NCI-H345 (cell line): ENCODE measurements at places on chromosomes 2 and 18.

DNA sequence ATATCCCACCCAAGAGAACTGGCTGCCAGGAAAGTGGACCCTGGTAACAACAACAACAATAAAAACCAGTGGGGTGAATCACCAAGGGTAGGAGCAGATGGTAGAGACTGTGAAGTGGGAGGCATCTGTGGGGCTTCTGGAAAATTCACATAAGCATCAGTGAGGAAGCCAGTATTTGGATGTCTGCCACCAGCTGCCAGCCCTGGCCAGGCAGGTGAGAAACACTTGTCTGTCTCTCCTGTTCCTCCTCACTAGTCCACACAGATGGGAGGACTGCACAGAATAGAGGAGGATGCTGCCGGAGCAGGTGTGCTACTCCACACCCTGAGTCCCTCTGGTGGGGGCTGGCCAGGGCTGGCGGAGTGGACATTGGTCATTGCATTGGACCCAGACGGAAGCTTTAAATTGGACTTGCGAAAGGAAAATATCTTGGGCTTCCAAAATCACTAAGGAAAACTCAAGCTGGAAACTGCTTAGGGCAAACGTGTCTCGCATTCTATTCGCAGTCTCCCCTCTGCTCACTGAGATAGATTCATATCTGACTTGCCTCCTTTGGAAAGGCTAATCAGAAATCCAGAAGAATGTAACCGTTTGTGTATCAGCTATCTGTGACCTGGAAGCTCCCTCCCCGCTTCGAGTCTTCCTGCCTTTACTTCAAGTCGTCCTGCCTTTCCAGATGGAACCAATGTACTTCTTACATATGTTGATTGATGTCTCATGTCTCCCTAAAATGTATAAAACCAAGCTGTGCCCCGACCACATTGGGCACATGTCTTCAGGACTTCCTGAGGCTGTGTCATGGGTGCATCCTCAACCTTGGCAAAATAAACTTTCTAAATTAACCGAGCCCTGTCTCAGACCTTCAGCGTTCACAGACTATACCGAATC, 69.1 kb downstream of the NAB1 start:
- DNase-seq, result peak; percentile 75

DNA sequence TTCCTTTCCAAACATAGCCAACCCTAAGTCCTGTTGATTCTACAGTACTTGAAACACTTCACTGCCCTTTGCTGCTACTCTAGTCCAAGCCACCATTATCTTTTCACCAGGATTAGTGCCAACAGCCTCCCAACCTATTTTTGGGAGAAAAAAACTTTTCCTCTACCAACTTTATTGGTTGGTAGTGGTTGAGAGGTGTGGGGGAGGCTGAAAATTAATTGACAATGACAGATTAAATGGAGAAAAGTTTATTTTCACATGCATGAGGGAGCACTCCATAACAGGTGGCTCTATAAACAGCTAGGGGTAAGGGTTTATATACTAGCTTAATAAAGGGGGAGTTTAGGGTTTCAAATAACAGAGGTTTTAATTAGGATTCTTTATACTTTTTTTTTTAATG, 37.8 kb upstream of the ITPRID2 start:
- no peak for DNase-seq

DNA sequence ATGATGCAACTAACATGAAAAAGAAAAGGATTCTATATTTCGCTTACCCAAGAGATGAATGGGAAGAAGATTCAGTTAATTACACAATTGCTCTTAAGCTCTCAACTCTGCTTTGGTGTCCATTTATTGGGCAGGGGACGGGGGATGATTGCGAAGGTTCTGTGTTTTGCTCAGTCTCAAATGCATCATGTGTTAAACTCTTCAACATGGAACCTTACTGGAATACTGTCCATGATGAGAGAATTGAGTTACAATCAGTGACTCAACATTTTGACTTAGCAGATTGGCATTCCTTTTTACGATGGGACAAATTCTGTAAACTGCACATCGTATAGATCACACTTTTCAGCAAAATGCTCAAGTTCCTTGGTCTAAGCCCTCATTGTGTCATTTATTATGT, 135.6 kb downstream of the RBMS1 start:
- DNase-seq, result no peak

GRCh38 chr2:180240774-180241173, 233.7 kb upstream of the CWC22 start:
- no peak for DNase-seq

- DNase-seq, result peak; percentile 38
Observed at GRCh38 chr2:119301413-119301812, 65.2 kb downstream of the C2orf76 start.

GRCh38 chr2:44840503-44840850, 101.0 kb upstream of the SIX3 start:
- no peak for DNase-seq

DNA sequence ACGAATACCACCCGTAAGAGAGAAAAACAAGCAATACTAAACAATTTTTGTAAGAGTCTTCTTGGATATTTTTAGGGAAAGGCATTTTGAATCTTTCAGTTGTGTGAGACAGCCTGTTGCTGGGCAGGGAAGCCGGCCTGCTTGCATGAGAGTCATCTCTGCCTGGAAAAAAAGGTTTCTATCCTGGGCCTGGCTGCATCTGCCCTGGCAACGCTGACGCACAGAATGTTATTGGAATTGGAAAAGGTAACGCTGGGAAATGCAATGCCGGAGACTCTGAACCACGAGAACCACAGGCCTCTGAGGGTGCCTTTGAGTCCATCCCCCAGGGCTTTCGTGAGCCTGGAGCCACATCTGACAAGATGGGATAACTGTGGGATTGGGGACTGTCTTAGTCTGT, 17.9 kb upstream of the NPAS2 start:
- no peak for DNase-seq

DNA sequence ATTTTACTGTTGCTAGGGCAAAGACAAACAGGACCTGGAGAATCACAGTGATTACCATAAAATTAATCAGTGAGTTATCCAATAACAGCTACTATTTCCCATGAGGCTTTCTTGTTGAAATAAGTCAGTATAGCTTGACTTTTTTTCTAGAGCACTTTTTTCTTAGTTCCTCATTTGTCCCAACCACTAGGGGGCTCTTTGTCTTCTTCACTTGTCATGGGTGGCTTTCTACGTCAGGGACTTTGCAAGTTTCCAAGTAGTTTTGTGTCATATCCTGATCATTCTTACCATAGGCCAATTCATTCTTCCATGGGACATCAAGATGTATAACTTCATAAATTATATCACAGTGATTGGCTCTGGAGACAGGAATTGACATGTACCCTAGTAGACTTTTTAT, 1019.6 kb upstream of the PIK3C3 start:
- no peak for DNase-seq

- DNase-seq, result no peak
Observed at GRCh38 chr2:54986264-54986663, 64.0 kb downstream of the RTN4 start.

- no peak for DNase-seq
Observed at GRCh38 chr18:62420151-62420512, 95.0 kb downstream of the TNFRSF11A start.

DNA sequence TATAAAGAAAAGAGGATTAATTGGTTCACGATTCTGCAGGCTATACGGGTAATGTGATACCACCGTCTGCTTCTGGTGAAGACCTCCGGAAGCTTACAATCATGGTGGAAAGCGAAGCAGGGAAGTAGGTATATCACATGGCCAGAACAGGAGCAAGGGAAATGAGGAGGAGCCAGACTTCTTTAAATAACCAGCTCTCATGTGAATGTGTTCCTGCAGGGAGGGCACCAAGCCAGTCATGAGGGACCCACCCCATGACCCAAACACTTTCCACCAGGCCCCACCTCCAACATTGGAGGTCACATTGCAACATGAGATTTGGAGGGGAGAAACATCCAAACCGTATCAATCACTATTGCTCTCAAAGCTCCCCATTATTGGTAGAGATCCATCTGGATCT, 61.8 kb downstream of the EFEMP1 start:
- no peak for DNase-seq

- DNase-seq, result no peak
Observed at GRCh38 chr18:4888251-4889040, 308.6 kb downstream of the AKAIN1 start.

DNA sequence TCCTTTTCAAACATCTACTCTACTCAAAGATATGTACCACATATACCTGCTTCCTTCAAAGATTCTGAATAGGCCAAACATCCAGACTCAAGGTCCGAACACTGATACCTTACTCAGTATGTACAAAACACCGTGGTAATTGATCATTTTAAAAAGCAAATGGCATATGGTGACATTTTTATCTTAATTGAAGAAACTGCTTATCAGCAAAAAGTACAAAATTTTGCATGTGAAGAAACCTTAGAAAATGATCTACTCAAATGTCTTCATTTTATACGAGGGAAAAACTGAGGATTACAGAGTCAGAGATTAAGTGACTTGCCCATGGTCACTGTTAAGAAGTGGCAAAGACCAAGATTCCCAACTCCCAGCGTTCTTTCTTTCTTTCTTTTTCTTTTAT, 133.0 kb downstream of the CACNB4 start:
- DNase-seq, result no peak

DNA sequence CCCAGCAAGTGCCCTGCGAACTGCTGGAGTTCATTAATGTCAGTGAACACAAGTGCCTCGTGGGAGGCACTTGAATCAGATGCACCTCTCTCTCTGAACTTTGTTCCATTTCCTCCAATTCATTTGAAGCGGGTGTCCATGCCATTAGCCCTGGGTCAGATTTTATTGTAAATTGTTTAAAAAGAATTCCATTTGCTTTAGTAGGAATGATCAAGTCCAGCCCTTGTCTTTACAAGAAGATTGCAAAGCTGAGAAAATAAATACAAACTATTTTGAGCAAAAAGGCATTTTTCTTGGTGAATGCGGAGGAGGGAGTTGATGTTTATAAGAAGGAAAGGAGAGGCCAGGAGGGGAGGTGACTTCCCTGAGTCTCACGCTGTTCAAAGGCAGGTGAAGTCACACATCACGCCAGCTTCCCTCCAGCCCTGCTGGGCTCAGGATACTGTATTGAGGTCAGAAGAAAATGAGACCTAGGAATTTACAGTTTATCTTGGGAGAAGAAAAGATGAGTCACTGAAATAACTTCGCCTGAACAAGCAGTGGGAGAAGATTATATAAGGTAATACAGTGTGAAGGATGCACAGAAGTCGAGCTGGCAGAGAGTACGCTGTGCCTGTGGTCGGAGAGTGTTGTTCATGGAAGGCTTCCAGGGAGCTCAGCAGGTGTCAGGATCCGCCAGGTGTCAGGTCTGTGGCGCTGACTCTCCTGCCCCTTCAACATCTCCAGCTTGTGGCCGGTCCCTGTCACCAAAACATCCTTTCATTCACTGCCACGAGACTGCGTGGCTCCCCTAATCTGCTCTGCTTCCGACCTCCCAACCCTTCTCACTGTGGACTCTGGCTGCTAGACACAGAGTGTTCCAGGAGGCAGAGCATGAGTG, 36.5 kb downstream of the EFR3B start:
- peak; percentile 91 for DNase-seq

GRCh38 chr2:96316999-96317398, 8.1 kb upstream of the ITPRIPL1 start:
- no peak for DNase-seq
